GM12891 (cell line): ENCODE measurements at places on chromosomes 4 and X.
A peak's percentile ranks its signal among the peaks of the same experiment; 100 is the strongest.

GRCh38 chr4:159169404-159170302 lies 66.8 kb downstream of the RAPGEF2 start:
- DNase-seq: no peak

DNA sequence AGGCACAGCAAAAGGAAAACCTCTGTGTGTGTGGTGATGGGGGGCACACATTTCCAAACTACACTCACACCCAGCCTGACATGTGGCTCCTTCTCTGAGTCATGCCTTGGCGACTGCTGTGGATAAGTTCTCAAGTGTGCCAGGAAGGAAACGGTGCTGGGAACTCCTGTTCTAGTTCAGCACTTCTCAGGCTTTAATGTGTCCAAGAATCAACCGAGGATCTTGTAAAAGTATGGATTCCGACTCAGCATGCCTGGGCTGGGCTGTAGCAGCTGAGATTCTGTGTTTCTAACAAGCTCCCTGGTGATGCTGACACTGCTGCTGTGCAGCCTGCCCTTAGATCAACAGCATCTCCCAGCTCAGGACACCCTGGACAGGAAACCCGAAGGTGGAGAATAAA lies 20.2 kb downstream of the CLNK start:
- DNase-seq: no peak

- no peak for DNase-seq
Measured at GRCh38 chr4:114857831-114858230, 255.6 kb downstream of the NDST4 start.

DNA sequence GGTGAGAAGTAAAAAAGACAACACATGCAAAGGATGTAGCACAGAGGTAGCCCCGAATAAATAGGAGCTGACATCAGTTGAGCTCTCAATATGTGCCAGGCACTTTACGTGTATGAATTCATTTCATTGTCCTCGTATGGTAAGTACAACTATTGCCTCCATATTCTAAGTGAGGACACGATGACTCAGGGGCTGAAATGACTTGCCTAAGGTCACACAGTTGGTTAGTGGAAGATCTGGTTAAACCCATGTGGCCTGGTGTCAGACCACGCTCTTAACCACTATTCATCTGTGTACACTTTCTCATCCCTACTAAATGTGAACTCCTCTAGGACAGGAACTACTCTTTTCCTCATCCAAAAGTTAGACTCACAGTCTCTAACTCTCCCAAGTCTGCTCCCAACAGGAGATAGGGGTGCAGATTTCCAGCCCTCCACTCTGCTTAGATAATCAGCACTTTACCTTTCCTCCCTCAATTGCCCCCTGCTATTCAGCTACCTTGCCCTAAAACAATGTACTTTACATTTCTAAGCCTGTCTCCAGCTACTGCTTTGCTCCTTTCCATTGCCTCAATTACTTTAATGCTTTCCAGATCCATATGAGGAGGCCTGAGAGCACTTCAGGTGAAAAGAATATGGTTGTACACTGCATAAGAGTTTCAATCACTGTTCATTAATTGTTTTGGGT lies 58.8 kb upstream of the LHFPL1 start:
- DNase-seq: no peak

- DNase-seq: no peak
Measured at GRCh38 chrX:130999360-130999759, 58.8 kb upstream of the ARHGAP36 start.

DNA sequence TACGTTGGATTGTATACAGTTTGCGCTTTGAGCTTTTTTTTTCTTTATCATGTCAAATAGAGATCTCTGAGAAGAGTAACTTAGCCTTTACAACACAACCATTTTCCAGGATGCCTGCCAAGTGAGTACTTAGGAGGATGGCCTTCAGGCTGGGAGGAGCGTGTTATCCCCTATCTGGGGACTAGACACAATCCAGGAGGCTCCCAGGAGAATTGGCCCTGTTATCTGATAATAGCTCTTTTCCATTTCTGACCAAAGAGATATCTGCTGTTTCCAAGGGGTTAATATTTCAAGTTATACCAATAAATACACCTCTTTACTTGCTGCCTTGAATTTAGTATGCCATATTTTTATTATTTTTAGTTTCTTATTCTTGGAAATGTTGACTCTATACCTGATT lies 169.5 kb upstream of the SMARCAD1 start:
- no peak for DNase-seq

- no peak for DNase-seq
Measured at GRCh38 chr4:113708250-113708649, 53.3 kb downstream of the CAMK2D start.

- DNase-seq: no peak
Measured at GRCh38 chr4:3372264-3372932, 69.4 kb upstream of the HGFAC start.

DNA sequence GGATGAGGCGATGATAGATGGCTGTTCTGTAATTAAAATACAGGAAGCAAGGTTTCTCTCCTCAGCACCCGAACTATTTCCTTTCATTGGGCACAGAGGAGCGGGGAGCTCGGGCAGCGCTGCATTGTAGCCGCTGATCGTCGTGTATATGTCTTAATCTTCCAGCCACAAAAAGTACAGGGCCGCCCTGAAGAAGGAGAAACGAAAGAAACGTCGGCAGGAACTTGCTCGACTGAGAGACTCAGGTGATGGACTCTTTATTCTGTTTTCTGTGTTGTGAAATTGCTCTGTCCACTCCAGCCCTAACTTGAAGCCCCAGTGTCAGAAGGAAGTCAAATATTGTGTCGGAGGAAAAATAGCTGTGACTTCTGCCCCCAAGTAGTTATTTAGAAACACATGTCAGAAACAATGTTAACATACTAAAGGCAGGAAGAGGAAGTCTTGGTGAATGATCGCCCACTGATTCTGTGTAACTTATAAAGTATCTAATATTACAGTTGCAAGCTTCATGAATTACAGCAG lies 546 bp downstream of the ZRSR2 start:
- DNase-seq: no peak

- no peak for DNase-seq
Measured at GRCh38 chr4:96205143-96205936, 365.4 kb downstream of the PDHA2 start.

- DNase-seq: no peak
Measured at GRCh38 chrX:102129473-102129872, 4.0 kb downstream of the TCEAL2 start.

- no peak for DNase-seq
Measured at GRCh38 chrX:101507986-101508385, 22.7 kb downstream of the ARMCX4 start.

- no peak for DNase-seq
Measured at GRCh38 chrX:82125103-82125502, 923.2 kb downstream of the SH3BGRL start.

- DNase-seq: peak; percentile 4
Measured at GRCh38 chr4:105637408-105638176, 70.9 kb downstream of the INTS12 start.

- DNase-seq: no peak
Measured at GRCh38 chr4:172809319-172809718, 359.3 kb upstream of the GALNT7 start.

DNA sequence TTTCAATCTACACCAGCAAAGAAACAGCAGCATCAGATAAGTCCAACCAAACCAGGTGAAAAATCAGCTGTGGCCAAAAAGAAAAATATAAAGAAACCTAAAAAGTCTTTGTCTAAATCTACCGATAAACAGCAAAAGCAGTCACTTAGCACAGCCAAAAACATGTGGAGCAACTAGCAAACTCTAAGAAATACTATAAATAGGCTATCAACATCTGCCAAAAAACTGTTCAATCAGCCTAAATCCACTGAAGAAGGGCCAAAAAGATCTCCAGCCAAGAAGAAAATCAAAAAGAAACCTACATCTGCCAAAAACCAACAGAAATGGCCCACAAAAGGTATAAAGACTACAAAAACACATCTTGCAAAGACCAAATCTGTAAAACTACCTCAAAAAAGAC lies 36.7 kb upstream of the CABS1 start:
- DNase-seq: no peak

- DNase-seq: no peak
Measured at GRCh38 chr4:96776920-96777527, 937.1 kb downstream of the PDHA2 start.

- no peak for DNase-seq
Measured at GRCh38 chrX:155682834-155683233, 70.1 kb upstream of the TMLHE start.

- DNase-seq: no peak
Measured at GRCh38 chrX:35868501-35868900, 51.0 kb upstream of the CFAP47 start.

DNA sequence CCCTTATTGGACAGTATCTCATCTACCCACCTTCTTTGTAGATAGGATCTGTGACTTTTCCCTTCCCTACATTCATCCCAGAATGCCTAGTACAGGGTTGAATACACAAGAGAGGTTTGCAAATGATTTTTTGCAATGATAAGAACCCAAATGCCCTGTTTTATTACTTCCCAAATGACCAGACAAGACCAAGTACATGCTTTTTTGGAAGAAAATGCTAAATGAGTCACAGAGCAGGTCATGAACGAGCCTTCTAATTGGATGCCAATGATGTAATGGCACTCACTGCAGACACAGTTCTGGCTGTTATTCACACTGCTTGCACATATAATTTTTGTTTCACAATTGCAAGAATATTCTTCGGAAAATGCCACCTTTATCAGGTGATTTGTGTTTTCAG lies 17.8 kb upstream of the GABRQ start:
- no peak for DNase-seq

GRCh38 chrX:153947009-153947769 lies 2.7 kb upstream of the RENBP start:
- no peak for DNase-seq

GRCh38 chrX:129077424-129078170 lies 445.7 kb downstream of the SMARCA1 start:
- DNase-seq: no peak

DNA sequence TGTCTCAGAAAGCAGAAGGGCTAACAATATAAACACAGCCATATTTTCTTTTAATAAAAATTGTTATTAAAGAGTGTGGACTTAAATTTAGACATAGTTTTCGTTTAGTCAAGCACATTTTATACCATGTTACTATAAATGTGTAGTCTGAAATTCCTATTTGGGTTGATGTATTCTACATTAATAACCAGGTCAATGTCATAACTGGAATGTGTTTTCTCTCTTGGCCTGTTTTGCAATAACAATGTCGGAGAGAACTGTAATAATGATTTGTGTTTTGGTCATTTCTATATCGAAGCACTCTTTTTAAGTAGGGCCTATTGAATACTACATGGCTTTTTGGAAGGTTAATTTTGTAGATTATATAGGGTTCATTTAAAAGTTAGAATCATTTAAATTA lies 5.5 kb downstream of the USO1 start:
- DNase-seq: no peak

DNA sequence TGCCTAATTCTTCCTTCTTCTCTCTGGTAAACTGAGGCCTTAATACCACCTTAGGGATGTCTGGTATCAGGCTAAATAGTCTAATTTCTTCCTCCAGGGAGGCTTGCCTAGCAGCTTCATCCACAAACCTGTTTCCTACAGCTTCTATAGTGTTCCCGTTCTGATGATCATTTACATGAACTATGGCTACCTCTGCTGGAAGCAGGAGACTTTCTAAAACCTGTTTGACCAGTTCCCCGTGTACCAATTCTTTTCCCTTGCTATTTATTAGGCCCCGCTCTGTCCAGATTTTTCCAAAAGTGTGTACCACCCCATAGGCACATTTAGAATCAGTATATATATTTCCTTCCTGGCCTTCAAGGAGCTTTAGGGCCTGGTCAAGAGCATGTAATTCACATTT lies 5.8 kb upstream of the USP38 start:
- DNase-seq: no peak

DNA sequence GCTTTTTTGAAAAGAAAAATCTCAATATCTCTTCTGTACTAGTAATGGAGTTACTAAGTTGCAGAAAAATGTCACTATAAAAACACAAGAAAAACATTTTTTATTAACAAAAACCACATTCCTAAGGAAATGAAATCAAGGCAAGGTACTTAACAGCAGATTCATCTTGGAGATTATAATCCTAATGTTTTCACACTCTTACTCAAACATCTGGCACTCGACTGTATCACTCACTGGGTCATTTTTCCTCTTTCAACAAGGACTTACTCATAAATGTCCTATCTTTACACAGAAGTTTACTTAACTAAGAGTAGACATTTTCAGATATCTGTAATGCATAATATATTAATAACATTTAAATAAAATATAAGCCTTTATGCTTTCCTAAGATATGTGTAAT lies 216.6 kb downstream of the NR3C2 start:
- DNase-seq: no peak

- DNase-seq: no peak
Measured at GRCh38 chrX:111375747-111376146, 36.2 kb downstream of the DCX start.

- DNase-seq: peak; percentile 5
Measured at GRCh38 chr4:2256781-2257191, 5.1 kb downstream of the MXD4 start.

- no peak for DNase-seq
Measured at GRCh38 chr4:67651536-67651935, 49.4 kb downstream of the UBA6 start.
